ENCODE measurements at places on chromosomes 7 and 10.
A peak's percentile ranks its signal among the peaks of the same experiment; 100 is the strongest.

DNA sequence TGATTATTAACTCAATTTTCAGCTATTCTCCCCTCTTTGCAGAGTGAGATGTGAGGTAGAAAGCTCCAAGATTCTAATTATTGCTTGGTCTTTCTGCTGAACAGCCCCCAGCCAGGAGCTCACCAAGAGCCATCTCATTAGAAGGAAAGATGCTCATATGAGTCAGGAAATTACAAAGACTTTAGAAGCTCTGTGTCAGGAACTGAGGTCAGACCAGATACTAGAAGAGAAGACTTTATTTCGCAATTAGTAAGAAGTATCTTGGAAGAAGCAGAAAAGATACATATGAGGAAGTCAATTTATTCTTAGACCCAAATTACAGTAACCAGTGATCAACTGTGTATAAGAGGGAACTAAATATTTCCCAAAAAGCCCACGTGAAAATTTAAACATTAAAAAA lies 626.9 kb downstream of the ZWINT start:
- DNase-seq = no peak

GRCh38 chr7:141359262-141359661 lies 191.9 kb upstream of the AGK start:
- no peak for DNase-seq

DNA sequence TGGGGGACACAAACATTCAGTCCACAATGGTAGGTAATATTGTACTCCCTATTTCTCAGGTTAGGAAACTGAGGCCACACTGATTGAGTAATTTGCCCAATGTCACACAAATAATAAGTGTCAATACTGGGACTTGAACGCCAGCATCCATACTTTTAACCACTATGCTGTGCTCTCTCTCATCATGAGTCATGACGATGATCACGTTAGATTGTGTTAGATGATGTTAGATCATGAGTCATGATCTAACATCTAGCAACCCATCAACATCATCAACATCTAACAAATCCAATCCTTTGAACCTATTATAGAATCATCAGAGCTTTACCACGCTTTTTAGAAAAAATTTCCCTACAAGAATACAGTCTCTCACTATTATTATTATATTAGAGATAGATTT lies 28.1 kb upstream of the HERPUD2 start:
- no peak for DNase-seq

GRCh38 chr7:23273141-23273599 lies 26.0 kb upstream of the MALSU1 start:
- peak; percentile 65 for DNase-seq

GRCh38 chr7:91657483-91658071 lies 222.9 kb downstream of the MTERF1 start:
- DNase-seq = no peak

DNA sequence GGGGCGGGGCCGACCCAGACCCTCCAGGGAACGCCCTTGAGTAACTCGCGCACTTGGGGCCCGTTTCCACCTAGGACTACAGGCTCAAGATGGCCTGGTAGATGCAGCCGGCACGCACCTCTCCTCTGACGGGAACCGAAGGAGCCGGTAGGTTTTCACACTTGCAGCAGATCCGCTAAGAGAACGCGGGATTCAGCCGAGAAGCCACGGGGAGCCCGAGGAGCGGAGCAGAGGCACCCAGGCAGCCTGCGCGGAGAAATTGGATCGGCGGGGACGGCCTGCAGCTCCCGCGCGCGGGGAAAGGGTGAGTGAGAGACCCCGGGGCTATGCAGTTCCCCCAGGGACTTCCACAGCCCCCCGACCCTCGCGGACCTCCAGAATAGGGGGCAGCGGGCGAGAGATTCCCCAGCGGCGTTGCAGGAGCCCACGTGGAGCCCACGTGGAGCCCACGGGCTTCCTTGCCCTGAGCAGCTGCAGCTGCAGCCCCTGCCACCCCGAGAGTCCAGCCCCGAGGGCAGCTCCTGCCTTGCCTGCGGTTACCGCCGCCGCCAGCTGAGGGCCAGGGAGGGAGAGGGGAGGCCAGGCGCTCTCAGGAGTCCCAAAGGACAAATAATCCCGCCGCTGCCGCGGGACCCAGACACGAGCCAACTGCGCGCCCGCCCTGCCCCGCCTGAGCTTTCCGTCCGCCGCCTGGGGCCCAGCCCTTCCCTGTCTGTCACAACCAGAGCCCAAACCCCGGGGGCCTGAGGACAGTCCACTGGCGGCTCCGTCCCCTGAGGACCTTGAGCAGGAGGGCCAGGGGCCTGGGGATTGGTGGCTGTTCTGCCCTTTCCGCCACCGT lies 13.1 kb downstream of the IFT22 start:
- peak; percentile 52 for DNase-seq

- no peak for DNase-seq
Observed at GRCh38 chr10:35056133-35056532, 34.0 kb downstream of the CUL2 start.

GRCh38 chr10:96287392-96288105 lies 16.2 kb upstream of the BLNK start:
- DNase-seq = no peak

- DNase-seq = no peak
Observed at GRCh38 chr7:104444017-104444416, 115.6 kb downstream of the LHFPL3 start.

- DNase-seq = no peak
Observed at GRCh38 chr7:90453259-90453891, 16.1 kb upstream of the PTTG1IP2 start.

GRCh38 chr7:101186844-101187428 lies 6.8 kb upstream of the NAT16 start:
- DNase-seq = no peak

- no peak for DNase-seq
Observed at GRCh38 chr10:132855889-132856288, 69.9 kb upstream of the NKX6-2 start.

DNA sequence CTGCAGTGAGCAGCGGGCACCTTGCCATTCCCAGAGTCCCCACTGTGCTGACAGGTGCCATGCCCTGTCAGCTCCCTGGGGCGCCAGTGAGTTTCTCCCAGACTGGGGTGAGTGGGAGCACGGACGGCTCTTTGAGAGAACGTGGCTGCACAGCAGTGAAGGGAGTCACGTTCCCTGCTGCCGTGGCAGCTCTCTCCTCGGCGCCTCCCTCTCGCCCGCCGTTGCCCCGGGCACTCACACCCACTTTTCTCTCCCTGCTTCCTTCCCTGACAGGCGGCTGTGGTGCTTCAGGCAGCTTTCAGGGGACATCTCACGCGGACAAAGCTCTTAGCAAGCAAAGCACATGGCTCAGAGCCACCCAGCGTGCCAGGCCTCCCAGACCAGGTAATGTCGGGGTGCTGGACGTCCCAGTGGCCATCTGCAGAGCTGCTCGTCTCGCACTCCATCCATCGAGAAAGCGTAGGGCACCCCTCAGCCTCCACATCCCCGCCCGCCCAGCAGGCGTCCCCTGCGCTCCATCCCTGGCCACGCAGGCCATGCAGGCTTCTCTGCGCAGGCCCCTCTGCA lies 27.1 kb upstream of the TTYH3 start:
- DNase-seq = no peak

- DNase-seq = no peak
Observed at GRCh38 chr7:116340943-116341907, 130.9 kb downstream of the TES start.

DNA sequence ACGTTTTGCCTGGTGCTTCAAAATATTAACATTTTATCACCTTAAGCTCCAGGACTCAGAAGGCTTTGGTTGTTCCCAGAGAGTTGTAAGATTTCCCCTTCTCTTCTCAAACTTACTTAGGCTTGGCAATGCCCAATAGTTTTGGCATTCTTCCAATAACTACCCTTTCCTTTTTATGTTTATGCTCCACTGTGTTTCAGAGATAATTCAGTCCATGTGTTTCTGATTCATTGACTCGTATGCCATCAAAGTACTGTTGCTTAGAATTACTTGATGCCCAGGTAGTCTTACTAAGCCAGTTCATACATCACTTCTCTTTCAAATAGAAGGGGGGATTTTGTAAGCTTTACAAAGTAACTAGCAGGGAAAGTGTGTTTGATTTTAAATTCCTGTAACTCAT lies 66.6 kb downstream of the AGMO start:
- DNase-seq = no peak

- DNase-seq = no peak
Observed at GRCh38 chr7:82247814-82248433, 195.7 kb downstream of the CACNA2D1 start.

- DNase-seq = no peak
Observed at GRCh38 chr10:102444851-102445250, 6.5 kb downstream of the C10orf95 start.

DNA sequence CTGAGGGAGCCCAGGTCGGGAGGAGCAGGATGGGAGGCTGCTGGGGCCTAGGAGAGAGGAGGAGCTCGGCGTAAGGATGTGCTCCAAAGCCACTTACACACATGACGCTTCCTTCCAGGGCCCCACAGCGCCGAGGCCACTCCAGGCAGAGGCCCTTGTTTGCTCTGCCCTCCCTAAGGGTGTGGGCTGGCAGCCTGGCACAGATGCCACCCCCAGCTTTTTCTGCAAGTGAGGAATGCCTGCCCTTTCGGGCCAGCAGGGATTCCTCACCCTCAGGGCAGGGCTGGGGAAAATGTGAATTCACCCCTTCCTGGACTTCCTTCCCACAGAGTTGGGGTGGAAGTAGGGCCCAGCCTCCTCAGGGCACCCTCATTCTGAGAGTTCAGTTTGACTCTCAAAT lies 5.6 kb upstream of the AQP1 start:
- DNase-seq = no peak
